T47D (cell line): ENCODE measurements at places on chromosomes 5 and 9.
A peak's percentile ranks its signal among the peaks of the same experiment; 100 is the strongest.

DNA sequence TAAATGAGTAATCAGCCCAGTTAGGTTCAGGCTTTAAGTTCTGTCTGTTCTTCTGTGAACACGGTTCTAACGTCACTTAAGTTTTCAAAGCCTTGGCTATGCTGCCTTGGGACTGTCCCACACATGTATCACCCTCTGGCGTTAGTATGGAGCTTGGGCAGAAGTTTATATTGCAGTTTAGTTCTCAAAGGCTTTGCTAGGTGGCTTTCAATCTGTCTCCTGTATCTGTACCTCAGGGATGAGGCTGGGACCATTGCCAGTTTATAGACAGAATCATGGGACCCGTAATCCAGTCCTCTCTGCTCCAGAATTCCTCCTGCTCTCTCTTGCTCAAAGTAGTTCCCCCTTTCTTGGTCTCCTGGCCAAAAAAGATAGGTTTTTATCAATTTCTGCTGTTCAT lies 12.1 kb downstream of the C9orf40 start:
- no peak for DNase-seq

DNA sequence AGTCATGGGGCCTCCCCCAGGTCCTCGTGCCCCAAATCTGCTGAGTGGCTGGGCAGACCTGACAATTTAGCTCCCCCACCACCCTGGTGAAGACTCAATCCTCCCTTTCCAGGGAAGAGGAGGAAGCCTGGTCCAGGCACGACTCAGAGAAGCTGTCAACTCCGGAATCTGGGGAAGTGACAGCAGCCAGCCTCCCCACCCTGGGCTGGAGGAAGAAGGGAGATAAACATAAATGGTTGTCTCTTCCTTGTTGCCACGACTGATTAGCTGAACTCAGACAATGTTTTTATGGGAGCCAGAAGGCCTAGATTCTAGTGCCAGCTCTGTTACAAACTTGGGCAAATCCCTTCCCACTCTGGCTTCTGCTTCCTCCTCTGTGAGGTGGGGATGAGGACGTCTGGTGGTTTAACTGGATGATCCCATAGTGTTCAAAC lies 15.4 kb downstream of the CCDC69 start:
- DNase-seq, result no peak

DNA sequence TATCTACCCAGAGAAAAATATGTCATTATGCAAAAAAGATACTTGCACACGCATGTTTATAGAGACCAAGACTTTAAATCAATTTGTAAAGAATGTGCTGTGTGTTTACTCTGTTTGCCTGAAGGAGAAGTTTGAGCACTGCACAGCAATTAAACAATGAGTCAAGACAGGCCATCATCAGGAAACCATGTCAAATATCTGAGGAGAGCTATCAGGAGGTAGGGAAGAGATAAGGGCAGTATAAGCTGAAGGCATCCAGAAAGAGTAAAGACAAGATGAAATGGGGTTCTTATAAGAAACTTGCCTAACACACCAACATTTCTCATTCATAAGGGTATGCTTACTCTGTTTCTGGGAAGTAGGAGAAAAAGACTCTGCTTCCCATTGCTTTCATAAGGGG lies 405.8 kb upstream of the PTGER4 start:
- no peak for DNase-seq

DNA sequence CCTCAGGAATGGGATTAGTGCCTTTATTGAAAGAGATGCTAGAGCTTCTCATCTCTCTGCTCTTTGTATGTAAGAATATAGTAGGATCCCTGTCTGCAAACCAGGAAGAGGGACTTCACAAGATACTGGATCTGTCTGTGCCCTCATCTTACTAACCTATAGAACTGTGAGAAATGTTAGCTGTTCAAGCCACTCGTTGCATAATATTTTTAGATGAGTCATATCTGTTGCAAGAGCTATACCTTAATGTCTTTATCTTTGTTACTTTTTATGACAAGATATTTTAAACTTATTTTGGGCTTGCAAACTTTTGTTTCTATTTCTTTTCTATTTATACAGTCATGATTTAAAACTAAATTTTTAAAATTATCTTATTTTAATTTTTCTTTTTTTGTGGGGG lies 1296.8 kb upstream of the CDH6 start:
- DNase-seq, result no peak

GRCh38 chr5:118808441-118808840 lies 179.9 kb downstream of the DTWD2 start:
- DNase-seq, result no peak

- DNase-seq, result no peak
These were observed 10.5 kb upstream of the TRIM36 start for GRCh38 chr5:115180165-115180709.

- no peak for DNase-seq
These were observed 21.7 kb downstream of the ERGIC1 start for GRCh38 chr5:172855597-172856292.

- DNase-seq, result no peak
These were observed 275.2 kb downstream of the CDH9 start for GRCh38 chr5:26763215-26763614.

DNA sequence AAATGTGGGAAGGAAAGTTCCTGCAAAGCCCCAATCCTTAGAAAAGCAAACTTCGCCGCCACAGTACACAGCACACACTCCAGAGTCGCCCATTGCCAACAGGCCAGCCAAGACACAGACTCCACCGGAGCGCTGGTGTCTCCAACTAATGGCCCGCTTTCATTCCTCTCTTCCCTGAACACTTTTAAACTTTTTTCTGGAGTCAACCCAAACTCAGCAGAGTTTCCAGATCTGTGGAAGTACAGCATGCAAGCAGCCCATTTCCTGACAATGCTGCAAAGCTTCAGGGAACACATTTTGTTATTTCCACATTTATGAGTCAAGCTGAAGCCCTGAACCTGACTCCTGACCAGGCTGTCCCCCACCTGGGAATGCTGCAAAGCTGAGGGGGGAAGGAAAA lies 351.9 kb downstream of the NFIB start:
- no peak for DNase-seq

DNA sequence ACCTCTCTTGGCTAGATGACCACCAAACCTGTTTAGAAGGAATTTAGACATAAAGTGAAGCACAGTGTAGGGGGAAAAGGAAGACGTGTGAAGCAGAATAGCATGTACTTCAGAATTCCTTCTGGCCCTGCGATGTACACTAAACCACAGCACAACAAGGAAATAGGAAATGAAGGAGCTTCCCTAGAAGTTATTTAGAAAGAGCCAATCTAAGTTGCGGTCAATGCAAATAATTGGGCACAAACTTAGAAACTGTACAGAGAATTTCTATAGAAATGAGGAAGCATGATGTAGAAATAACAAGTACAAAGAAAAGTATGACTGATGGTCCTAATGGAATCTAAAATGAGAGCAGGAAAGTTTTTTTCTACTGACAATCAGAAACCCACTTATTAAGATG lies 41.5 kb downstream of the ANKRD55 start:
- no peak for DNase-seq

GRCh38 chr9:124764774-124765438 lies 6.2 kb downstream of the NR6A1 start:
- DNase-seq, result no peak

DNA sequence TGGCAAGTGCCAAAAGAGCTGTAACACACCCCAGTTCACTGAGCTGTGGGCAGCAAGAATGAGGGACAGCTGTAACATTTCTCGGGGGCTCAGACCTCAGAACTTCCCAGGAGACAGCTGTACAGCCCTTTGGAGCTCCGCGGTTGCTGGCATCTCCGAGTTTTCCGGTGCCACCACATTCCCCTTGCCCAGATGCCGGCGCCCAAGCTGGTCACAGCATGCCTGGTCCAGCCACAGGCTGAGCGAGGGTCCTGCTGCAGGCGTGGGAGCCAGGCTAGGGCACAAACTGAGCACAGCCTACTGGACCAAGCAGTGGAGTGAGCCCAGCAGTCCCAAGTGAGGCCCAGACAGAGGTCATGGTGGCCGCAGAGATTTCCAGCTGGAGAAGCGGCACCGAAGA lies 797.7 kb upstream of the EDIL3 start:
- no peak for DNase-seq

GRCh38 chr9:12748016-12748415 lies 26.8 kb upstream of the LURAP1L start:
- DNase-seq, result no peak

DNA sequence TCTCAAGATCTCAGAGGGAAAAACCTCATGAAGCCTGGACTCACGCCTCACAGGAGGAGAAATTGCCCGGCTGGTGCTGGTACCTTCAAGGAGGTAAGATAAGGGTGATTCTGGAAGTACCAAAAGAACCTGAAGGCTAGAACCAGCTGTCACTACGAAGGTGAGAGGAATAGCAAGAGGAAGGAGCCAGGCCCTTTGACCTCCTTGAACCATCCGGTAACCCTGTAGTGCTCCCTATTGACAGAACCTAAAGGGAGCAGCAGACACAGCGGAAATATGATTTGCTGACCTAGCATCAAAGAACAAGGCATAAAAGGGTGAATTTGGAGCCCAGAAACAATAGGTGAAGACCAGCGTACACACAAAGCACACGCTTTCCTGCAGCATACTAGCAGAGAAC lies 92.2 kb downstream of the DOCK8 start:
- no peak for DNase-seq

DNA sequence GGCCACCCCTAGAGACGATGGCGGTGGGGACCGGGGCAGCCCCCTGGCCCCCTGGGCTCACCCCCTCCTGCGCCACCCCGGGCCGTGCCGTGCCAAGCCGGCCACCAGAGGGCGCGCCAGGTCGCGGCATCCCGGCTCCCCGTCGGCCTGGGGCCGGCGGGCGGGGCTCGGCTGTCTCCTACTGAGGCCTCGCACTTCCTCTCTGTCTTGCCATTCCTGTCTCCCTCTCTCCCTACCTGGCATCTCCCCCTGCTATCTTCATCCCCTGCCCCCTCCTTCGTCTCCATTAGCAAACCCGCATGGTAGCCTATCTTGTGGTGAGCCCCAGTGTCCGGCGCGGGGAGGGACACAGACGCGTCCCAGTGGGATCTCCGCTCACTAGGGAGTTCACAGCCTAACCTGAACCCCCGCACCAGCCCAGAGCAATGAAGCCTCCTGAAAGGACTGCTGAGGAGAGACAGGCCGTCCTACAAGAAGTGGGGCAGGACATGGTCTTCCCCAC lies 29.8 kb upstream of the FABP6 start:
- peak; percentile 84 for DNase-seq

DNA sequence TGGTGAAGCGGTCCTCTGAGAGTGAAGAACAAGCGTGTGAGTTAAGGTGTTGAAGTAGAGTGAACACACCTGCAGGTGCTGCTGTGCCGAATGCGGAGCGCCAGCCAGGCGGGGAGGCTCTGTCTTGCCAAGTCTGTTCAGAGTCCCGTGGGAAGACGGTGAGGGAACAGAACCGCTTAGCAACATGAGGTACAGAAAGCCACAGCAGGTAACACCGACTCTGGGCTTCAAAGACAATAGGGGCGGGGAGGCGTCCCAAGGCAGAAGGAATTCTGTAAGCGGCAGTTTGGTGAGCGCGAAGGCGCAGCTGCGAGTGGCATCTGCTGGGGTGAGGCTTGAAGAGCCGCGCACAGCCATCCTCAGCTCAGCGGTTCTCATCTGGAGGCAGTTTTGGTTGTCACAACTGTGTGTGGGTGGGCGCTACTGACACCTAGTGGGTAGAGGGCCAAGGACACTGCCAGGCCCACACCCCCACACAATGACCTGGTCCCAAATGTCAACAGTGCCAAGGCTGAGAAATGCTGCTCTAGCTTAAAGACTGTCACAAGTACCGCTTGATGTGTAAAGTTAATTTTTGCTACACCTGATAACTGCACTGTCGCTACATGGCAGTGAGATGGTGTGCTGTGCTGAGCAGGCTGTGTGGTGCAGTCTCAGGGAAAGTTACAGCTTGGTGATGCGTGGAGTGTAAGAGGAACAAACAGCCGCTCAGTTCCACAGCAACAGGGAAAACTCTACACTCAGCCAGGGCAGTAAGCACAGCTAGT lies 67.4 kb upstream of the TBC1D9B start:
- peak; percentile 48 for DNase-seq

DNA sequence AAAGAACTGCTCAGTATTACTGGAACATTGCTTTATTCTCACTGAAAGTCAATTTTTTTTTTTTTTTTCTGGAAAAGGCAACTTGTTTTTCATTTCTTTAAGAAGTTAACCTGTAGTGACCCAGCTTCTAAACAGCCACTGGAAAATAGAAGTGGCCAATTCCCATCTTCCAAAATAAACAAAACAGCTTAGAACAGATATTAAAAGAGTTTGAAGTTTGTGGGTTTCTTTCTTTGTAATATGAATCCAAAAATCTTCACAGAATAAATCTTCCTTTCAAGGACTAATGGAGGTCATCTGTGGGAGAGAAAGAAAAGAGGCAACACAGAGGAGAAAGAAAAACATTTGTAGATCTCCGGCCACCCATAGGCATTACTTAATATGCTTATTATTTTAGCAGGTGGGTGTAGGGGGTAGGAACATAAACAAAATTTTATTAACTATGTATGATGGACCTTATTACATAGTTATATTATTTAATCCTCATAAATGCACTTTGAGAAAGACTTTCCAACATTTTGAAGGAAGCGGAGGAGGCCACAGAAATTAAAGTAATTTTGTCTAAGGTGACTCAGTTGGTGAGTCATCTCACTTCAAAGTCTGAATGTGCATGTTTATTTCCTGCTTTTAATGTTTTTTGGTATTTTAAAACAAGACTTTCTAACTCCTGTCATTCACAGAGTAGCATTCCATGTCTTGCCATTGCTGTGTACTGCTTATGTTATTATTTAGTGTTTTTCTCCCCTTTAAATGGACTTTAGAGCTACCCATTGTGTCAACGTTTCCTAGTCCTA lies 1791.8 kb upstream of the WWC1 start:
- no peak for DNase-seq

GRCh38 chr9:87725356-87725899 lies 491 bp upstream of the CTSL start:
- DNase-seq, result no peak

DNA sequence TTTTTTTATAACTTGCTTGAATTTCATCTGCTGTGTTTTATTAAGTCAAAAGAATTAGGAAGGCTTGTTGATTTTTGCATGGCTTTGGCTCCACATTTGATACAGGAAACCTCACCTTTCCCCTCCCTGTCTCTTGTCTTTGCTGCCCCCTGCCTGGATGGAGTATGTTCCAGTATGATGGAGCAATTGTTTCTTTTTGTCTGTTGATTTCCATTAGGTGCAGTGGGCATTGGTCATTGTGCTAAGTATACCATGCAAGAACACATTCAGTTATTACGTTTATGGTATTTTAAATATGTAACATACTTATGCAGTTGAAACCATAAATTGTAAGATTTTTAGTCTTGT lies 19.6 kb downstream of the TJP2 start:
- no peak for DNase-seq

DNA sequence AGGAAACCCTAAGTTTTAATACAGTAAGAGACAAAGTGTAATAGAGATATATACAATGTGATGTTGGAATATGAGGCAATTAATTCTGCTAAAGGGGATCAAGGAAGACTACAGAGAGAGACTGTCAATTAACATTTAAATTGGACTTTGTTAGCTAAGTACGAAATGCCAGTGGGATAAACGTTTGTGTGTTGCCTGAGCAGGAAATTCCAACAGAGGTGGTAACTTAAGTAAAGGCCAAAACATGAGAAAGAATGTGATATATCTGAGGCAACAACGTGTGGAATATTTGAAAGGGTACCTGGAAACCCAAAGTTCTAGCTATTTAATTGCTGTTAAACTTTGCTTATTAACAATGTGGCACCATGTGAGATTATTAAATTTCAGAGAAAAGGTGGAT lies 1666.9 kb upstream of the WWC1 start:
- no peak for DNase-seq

GRCh38 chr5:150211156-150212030 lies 21.5 kb downstream of the SLC6A7 start:
- no peak for DNase-seq
